Activated T-helper 1 cell treated with anti-CD3 and anti-CD28 coated beads, Interleukin-2, amount 50 U/mL, for 16 hours (primary cell): ENCODE measurements at places on chromosomes 6 and 20.

DNA sequence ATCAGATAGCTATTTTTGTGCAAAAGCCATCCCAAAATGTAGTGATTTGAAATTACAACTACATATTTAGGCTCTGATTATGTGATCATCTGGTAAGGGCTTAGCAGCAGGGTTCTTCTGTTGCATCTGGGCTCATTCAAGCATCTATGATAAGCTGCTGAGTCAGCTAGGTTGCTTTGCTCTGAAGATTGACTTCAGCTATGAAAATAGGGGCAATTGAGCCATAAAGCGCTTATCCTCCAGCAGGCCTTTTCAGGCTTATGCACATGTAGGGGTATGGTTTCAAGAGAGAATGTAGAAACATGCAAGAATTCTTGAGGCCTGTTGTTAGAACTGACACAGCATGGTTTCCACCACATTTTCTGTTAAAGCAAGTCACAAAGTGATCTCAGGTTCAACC, 114.1 kb downstream of the PLCB1 start:
- no peak for DNase-seq

DNA sequence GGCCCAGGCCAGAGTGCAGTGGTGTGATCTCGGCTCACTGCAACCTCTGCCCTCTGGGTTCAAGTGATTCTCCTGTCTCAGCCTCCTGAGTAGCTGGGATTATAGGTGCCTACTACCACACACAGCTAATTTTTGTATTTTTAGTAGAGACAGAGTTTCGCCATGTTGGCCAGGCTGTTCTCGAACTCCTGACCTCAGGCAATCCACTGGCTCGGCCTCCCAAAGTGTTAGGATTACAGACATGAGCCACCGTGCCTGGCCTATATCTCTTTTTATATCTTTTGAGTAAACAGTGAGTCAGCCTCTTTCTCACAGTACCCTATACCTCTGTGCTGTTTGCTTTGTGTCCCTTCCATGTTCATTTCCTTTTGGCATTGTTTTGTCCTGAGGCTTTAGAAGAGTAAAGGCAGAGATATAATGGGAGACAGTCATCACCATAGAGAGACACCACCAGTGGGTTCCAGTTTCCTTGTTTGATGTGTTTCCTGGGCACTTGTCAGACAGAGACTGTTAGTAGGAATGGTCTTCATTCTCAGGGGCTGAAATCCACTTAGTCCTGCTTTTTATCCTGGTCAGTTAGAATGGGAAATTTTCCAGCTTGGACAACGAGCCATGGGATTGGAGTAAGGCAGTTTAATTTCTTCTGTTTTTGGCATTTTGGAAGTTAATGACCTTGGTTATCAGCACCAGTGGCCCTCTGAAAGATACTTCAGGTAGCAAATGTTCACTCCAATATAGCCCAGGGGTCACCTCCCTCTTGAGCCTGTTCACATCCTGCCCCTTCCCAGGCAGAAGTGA, 32.2 kb upstream of the ASXL1 start:
- DNase-seq = no peak

- no peak for DNase-seq
Observed at GRCh38 chr6:143750877-143751276, 73.1 kb downstream of the PHACTR2 start.

DNA sequence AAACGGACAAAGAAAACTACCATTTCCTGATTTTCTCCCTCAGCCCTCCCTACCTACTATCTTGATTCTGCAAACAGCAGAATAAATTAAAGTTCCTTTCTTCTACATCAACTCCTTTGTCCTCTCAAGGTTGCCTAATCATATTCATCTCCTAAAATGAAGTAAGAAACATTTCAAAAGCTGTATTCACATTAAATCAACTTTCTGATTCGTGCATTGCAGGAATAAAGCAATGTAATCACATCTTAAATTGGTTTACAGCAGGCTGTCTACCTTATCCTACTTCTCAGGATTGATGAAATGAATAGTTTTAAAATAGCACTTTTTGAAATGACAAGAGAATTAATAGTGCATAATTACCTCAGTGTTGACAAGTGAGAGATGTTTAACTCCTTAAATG, 25.1 kb downstream of the PRKN start:
- no peak for DNase-seq

DNA sequence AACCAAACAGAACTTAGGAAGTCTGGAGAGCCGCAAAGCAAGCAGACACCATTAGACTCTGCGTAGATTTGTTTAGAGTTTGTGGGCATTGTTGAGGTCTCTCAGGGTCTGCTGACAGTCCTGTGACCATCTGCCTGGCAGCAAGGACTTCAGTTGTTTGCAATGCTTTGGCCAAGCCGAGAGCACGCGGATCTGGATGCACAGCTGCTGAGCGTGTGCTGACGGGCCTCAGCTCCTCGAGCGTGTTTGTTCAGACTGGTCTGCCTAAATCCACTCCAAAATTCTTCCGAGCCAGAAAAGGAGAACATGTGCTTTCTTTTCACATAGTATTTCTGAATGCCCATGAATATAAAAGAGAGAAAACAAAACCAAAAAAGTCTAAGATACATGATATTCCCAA, 159.0 kb downstream of the ZNF217 start:
- DNase-seq = no peak

DNA sequence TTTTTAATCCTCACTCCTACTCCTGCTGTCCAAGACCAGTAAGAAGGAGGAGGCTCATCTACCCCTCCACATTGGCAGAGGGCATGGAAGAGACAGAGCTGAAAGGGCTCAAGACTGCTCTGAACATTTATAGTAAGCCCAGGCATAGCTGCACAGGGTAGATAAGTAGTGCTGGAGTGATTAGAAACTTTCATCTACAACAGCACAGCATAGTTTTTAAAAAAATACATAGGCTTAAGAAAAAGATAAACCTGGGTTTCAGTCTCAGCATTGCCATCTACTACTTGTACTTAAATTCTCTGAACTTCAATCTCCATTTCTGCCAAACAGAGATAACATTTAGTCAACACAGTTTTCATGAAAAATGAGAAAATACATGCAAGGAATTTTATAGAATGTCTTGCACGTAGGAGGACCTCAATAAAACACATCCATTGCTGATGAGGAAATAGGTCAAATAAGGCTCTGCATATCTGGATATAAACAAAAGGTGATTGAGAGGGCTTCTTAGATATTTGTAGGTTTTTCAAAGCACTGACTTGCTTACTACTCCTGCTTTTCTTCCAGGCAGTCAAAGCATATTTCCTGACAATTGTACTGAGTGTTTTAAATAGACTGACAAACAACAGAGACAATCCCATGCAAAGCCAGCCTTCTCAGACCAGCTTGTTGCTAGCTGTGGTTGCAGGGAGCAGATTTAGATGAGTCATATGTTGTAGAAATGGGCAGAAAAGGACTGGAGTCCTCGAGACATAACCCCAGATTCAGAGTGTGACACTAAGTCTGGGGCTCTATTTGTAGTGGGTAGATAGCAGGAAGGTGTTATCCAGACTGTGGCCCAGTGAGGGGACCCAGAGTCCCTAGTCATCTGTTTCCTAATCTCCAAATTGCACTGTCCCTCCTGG, 107.4 kb upstream of the TAB2 start:
- no peak for DNase-seq
